ENCODE measurements at places on chromosomes 16 and 17.

- no peak for DNase-seq
Observed at GRCh38 chr16:83013071-83013470, 386.3 kb downstream of the CDH13 start.

- no peak for DNase-seq
Observed at GRCh38 chr16:84448444-84448843, 56.0 kb downstream of the MEAK7 start.

GRCh38 chr17:48276776-48277175 is 153.2 kb downstream of the SKAP1 start:
- DNase-seq: no peak

- no peak for DNase-seq
Observed at GRCh38 chr16:9102943-9103342, 11.5 kb downstream of the HAPSTR1 start.

GRCh38 chr16:23062524-23062923 is 86.7 kb downstream of the USP31 start:
- no peak for DNase-seq

GRCh38 chr17:50027172-50027880 is 28.6 kb upstream of the ITGA3 start:
- DNase-seq: peak; percentile 94

All from fibroblast of upper back skin (primary cell).